ENCODE measurements at places on chromosomes 6 and 20. TPM values are rescaled to one million over a fixed set of nuclear protein-coding genes. Genes with fewer than 3 reads are reported as not detected.

Gene LINC00237
- total RNA-seq, result 0.90 TPM

Gene SSTR4
- total RNA-seq, result not detected

DNA sequence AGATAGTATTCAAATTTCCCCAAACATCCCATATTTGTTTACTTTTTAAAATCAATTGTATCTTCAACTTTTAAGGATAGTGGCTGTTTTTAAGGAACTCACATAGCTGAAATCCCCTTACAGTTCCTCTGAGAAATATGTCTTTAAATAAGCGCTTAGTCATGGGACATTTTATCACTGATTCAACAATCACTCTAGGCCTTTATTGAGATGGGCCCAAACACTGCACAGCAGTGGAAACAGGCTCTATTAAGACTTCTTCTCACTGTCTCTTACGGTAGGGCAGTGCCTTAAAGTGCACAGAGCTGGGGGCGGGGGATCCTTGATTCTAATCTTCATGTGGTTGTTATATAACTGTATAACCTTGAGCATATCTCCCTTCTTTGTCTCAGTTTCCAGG lies 59.8 kb upstream of the RREB1 start:
- no peak for DNase-seq

Gene CLVS2
- 0.26 TPM for total RNA-seq

DNA sequence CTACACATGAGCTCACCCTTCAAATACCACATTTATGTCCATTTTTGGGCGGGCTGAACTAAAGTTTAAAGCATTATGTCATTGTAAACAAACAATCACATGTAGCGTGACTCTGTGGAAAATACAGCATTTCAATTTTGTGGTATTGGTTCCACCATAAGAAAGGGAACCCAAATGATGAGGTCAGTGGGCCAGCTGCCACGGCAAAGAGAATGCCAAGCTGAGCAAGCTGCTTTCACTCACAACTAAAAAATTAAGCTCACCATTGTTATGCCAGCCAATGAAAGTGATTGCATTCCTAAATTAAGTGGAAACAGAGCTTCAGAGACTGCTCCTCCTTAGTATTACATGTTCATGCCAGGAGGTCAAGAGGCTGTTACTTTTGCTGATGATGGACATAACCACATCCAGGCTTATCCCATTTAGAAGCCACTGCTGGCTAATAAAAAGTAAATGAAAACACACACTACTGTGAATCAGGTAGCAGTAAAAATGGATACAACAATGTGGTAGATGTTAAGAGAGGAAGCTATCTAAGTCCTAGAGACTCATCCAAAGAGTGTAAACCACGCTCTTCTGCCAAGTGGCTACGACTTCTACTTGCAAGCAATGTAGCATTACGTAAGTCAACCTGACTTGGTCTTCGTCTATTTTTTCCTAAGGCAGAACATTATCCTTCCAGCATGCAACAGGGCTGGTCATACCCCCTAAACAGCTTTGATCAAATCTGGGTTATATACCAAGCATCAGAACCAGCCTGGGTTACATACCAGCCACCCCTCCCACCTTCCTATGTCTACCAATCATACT lies 164.8 kb downstream of the BACH2 start:
- DNase-seq, result no peak

DNA sequence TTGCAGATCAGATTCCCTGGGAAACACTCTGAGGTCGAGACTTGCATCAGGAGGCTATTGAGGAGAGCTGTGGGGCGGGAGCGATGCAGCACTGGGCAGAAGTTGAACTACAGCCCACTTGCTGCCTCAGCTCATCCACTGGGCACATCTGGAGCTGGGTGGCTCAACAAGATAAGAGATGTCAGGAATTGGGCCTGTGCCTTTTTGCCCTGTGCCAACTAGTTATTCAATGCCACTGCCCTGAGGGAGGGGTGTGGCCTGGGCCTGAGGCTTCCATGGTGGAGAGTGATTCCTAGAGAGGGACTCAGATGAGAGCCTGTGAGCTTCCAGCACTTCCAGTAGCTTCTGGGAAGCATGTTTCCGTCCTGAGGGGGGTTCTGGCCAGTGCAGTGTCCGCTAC lies 32.7 kb downstream of the BRPF3 start:
- DNase-seq, result no peak

DNA sequence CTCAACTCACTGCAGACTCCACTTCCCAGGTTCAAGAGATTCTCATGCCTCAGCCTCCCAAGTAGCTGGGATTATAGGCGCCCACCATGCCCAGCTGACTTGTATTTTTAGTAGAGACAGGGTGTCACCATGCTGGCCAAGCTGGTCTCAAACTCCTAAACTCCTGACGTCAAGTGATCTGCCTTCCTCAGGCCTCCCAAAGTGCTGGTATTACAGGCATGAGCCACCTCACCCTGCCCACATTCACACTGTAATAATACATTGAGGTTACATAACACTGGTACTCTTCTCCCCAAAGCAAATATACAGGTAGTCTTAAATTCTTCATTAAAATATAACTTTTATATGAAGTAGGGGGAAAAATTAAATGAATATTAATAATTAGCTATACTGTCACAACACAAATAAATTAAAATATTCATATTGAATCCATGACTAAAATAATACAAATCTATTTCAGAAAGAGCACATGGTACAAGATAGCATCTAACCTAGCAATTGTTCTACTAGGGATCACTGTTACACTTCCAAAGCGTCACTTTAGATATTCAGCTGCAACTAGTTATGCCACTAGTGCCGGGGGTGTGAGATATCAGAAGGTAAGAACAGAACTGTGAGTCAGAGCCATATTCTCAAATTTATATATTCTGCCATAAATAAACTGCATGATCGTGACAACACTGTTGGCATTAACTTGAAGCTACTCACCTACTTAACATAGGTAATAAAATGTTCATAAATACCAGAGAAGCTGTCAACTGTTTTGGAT lies 169.1 kb upstream of the SHLD1 start:
- DNase-seq, result no peak

Gene NKX2-4
- 0.15 TPM for total RNA-seq

GRCh38 chr6:43966374-43966658 lies 160.9 kb downstream of the MRPL14 start:
- no peak for DNase-seq

DNA sequence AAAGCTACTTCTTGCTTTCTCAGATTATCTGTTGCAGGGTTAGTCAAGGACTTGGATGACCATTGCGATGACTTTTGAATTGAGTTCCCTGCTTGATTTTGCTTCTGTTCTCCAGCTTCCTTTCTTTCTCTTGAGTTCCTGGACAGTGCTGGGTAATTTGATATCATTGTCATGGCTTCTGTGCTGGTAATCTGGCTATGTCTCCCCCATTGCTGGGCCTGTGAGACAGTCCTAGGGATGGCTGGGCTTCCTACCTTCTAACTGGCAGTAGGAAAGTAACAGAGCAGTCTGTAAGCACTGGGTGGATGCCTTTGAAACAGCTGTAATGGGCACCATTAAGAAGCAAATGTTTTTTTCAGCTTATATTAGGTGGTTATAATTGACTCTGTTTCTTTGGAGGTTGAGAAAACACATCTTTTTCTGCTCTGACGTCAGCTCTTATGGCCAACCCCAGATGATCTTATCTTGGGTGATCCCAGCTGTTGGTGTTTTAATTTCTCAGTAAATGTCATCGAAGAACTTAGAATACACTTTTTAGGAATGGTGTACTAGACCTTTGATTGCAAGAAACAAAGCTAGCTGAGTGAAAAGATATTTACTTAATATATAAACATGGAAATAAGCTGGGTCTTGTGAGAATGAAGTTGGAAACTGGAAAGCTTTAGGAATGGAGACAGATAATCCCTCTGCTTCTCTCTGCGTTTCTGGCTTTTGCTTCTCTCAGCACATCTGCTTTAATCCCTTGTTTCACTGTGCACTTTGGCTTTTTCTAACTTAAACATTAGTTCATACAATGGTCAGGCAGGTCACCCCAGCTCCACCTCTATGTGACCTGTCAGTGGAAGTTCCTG lies 195.0 kb upstream of the MAN1A1 start:
- no peak for DNase-seq

DNA sequence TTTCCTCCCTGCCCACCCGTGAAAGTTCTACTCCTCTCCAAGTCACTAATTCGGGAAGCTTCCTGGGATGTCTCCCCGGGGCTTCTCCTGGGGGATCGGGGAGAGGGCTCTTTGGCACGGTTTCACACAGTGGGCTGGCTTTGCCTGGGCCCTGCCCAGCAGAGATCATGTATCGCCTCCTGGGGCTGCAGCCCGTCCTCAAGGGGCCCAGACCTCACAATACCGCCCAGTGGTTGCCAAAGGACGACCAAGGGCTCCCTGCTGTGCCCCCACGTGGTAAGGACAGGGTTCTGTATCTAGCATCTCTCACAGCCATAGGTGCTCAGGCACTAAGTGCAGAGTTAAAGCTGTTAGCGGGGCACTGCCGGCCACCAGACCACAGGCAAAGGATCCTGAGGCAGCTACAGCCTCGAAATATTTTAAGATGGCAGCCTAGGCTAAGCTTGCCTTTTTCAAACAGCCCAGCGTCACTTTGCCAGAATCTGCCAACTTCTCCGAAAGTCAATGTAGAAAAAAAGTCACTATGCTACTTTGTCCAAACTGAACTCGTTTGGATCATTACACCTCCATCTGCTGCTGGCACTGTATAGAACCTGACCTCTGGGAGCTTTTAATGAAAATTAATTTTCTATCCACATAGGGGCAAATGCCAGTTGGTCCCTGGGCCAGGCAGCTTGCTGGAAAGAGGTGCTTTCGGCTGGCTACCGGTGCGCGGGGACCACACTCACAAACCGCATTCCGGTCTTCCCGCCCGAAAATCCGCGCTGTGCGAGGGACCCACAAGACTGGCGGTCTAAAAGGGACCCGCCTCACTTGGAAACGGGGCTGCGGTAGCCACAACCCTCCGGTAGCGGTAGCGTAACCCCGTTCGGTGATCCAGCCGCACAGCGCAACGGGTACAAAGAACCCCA lies 1.3 kb upstream of the NNAT start:
- DNase-seq, result no peak

GRCh38 chr6:151393410-151393809 lies 2.1 kb upstream of the ZBTB2 start:
- no peak for DNase-seq

DNA sequence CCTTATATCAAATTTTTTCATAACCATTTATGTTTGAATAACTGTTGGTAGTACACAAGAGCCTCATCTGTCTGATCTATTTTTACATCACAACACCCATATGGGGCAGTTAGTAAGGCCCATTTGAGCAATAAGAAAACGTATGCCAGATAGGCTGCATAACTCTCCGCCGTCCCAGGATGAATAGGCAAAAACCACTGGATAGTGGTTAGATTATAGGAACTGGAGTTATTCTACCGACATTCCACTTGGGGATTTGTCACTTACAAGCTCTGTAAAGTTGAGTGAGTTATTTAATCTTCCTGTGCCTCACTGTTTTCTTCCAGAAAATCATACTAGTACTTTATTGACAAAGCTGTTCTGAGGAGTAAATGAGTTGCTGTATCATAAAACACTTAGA lies 881.9 kb downstream of the QKI start:
- DNase-seq, result no peak

Gene FAM209A
- total RNA-seq, result not detected

DNA sequence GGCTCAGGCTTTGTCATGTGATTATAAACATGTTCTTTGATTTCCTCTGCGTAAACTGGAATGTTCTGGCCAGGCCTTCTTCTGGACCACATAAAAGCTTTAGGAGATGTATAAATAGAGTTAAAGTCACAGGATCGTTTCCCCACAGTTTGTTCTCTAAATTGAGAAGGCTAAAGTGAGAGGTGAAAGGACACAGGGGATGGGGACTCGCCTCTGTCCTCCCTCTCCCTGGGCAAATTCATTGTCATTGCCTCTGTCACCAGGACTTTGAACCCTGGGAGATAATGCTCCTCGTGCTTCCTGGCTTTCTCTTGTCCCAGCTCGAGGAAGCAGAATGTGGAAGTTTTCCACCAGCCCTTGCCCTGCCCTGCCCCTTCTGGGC lies 20.3 kb upstream of the ZFAND3 start:
- no peak for DNase-seq

DNA sequence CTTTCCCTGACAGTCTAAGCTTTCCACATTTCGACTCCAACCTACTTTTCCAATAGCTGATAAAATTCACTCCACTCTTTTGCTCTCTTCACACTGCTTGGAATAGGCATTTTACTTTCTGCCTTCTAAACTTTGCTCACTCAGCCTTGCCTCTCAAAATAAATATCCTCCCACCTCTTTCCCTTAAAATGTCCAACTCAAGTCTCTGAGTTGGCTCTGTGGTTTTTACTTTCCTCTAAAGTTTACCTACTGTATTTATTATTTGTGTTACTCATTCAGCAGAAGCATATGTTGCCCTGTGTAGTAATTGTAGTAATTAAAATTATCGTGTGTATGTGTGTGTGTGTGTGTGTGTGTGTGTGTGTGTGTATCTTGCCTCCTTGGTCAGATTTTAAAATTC lies 20.0 kb upstream of the CDYL start:
- no peak for DNase-seq

Gene CST3
- 81.9 TPM for total RNA-seq

GRCh38 chr6:83558975-83559374 lies 46.6 kb downstream of the PRSS35 start:
- DNase-seq, result no peak

- DNase-seq, result no peak
Measured at GRCh38 chr6:20415712-20416454, 14.2 kb downstream of the E2F3 start.

DNA sequence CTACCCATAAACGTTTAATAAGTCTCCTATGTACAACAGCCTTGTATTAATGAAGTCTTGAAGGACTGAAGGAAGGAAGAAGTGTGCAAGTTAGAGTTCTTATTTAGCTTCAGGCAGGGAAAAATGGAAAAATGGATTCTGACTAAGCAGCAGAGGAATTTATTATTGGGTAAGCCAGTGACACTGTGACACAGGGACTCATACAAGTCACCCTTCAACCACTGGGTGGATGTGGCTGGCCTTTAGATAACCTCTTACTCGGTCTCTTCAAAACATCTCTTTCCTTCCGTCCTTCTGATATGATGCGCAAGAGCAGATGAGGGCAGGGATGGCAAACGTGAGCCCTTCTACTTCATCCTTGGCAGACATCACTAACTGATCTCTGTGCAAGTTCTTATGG lies 145.6 kb downstream of the DHX35 start:
- DNase-seq, result no peak

Gene CLPSL2
- 6.0 TPM for total RNA-seq

GRCh38 chr20:37201827-37202162 lies 22.4 kb upstream of the MROH8 start:
- no peak for DNase-seq

GRCh38 chr6:29591677-29592076 lies 6.8 kb downstream of the OR2H2 start:
- DNase-seq, result no peak

GRCh38 chr6:33869826-33870423 lies 66.1 kb upstream of the MLN start:
- peak; percentile 48 for DNase-seq

Gene OR2J3
- not detected for total RNA-seq

All from H9 (cell line).